Hypothalamus (tissue), 51 donors: ENCODE measurements at places on chromosomes 4 and X.

- DNase-seq: no peak
Observed at GRCh38 chr4:102757681-102758080, 3.1 kb downstream of the MANBA start.

GRCh38 chrX:31653422-31653821 is 581.6 kb upstream of the FTHL17 start:
- no peak for DNase-seq

GRCh38 chr4:65845199-65845773 is 175.0 kb upstream of the EPHA5 start:
- no peak for DNase-seq

- no peak for DNase-seq
Observed at GRCh38 chr4:10104211-10104990, 12.2 kb downstream of the WDR1 start.

DNA sequence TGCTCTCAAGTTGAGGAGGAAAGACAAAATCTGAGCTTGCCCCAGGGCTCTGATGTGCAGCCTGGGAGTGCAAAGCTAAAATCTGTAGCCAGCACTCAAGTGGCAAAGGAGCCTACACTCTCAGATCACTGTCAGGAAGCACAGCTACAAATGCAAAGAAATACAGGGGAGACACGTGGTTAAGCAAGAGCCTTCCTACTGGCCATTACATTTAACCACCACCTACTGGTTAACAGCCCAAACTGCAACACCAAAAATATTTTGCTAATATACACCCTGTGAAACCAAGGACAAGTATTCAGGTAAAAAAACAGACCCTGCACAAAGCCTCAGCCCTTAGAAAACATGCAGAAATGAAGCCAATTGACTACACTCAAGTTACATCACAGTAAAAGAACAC is 170.4 kb upstream of the FGF16 start:
- DNase-seq: no peak

DNA sequence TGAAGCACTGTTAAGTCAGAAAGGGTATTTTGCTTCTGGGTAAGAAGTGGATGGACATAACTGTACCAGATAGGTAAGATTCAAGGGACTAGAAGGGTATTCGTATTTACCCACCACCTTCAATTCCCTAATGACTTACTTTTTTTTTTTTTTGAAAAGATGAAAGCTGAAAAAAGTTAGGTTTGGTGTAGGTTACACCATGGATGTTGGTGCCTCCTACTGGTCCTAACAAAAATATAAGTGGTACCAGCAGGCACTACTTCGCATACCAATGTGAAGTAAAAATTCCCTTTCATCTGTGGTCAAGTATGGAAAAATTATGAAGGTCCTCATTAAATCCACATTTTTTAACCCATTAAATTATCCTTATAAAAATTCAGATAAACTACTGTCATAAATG is 7.2 kb downstream of the ANKRD17 start:
- no peak for DNase-seq

DNA sequence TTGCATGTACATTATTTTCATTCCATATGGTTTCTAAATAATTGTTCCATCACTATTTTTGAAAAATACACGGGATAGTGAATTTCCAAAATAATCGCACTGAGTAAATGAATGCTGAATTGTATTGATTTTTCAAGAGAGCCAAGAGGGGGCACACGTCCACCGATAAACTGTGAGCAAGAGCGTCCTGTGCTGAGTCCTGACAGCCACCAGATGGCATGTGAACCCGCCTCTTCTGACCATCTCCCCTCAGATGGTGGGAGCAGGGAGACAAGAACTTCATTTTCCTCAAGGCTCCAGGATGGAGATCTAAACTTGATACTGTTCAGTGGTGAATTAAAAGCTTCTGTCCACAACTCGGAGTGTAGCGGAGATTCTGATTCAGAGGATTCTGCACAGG is 30.6 kb upstream of the IL9R start:
- DNase-seq: no peak

- DNase-seq: no peak
Observed at GRCh38 chr4:3243136-3243780, 5.7 kb upstream of the MSANTD1 start.

GRCh38 chrX:16394290-16394689 is 227.0 kb downstream of the MAGEB17 start:
- no peak for DNase-seq

DNA sequence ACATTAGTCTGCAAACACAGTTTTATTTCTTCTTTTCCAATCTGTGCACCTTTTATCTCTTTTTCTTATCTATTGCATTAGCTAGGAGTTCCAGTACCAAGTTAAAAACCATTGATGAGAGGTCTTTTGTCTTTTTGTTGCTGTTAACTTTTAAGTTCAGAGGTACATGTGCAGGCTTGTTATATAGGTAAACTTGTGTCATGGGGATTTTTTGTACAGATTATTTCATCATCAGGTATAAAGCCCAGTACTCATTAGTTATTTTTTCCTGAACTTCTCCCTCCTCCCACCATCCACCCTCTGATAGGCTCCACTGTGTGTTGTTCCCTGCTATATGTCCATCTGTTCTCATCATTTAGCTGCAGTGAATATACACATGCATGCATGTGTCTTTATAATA is 349.9 kb downstream of the PDHA2 start:
- no peak for DNase-seq

DNA sequence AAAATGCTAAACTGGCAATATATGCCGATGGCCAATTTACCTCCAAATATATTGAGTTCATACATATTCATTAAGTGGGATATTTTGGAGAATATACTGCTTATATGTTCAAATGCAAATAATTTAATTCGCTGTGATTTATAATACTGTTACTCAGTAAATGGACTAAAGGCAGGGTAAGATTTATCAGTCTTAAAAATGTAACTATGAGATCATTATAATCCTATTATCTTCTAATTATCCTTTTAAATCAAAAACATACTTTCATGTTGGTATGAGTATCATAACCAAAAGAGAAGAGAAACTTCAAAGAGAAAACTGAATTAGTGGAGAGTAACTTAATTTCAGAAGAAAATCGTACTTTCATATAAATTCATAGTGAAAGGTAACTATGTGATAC is 44.6 kb downstream of the FAT4 start:
- no peak for DNase-seq

GRCh38 chr4:187541666-187542065 is 453.9 kb upstream of the ZFP42 start:
- no peak for DNase-seq

DNA sequence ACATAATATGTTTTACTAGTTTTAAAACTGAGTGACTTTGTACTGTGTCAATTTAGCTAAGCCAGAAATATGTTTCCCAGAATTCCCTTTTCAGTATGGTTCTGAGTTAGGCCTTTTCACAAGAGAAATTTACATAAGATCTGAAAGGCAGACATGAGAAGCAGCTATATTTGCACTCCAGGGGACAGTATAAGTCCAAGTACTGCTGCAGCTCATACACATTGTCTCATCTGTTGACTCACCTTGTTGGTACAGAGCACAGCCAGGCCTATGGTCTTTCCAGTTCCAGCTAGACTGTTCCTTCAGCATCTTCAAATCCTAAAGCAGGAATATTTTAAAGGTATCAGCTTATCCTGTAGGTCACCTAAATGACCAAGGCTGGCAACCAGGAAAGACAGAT is 53.5 kb downstream of the BMP3 start:
- no peak for DNase-seq

DNA sequence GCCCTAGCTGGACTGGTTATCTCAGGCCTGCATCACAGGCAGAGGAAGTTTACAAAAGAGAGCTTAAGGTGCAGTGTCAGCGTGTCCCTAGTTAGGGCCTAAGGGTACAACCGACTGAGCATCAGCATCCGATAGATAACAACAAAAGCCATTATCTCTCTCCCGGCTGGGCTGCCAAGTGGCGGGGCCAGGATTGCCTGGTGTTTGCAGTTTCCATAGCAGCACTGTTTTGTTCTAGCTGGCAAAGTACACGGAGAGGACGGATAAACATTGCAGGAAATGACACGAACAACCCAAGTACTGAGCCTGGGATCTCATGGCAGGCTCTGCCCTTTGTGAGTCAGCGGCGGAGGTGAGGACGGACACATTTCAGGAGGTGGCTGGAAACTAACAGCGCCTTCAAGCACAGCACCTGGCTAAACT is 104.7 kb upstream of the NOCT start:
- peak; percentile 44 for DNase-seq

DNA sequence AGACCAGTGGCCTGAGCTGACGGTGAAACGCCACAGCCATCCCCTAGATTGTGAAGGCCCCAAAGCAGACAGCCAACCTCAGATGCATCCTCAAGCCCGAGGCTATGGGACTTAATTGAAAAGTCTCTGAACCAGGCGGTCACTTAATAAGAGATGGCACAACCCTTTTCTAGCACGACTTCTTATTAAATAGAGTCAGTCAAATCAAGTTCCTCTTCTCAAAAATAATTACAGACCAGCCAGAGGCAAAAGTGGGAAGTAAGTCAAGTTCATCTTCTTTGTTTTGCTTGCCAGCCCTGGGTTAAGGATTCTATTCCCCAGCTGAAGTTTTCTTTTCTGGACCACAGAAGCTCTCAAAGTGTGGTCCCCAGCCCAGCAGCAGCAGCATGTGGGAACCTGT is 9.7 kb upstream of the SH3KBP1 start:
- no peak for DNase-seq

DNA sequence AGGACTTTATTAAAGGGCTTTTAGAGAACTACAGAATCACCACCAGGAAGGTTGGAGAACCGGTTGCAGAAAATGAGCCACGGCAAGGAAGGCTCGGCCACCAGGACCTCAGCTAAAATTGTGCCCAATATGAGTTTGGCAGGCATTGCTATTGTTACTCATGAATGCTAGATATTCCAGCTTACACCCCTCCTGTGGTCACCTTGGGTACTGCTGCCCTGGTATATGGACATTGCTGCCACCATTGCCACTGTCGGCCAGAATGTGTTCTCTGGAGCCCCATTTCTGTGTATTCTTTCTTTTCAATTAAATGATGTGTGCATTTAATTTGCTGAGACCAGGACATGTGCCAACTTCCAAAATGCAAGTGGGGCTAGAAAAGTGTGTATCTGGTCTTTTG is 626.7 kb upstream of the BOD1L1 start:
- no peak for DNase-seq

- DNase-seq: no peak
Observed at GRCh38 chr4:75715105-75715799, 9.1 kb upstream of the USO1 start.

- DNase-seq: no peak
Observed at GRCh38 chrX:12419591-12419990, 281.3 kb downstream of the FRMPD4 start.

DNA sequence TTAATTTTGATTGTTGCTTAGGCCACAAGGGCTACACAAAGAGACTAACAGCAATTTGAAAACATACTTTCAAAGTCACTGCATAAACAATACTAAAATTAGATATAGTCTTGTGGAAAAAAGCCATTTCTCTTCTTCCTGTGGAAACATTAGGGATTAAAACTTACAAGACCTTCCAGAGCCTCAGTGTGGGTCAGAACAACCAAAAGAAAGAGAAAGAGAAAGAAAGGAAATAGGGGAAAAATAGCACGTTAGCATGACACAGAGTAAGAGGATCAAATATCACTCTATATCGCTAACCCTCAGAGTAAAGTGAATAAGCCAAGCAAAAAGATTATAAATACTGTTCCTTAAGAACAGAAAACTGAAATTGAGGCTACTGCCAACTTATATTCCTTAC is 127.8 kb upstream of the DIAPH2 start:
- no peak for DNase-seq

GRCh38 chr4:128871948-128872347 is 62.4 kb downstream of the JADE1 start:
- no peak for DNase-seq

GRCh38 chrX:119647552-119648420 is 41.6 kb upstream of the NKRF start:
- no peak for DNase-seq

- no peak for DNase-seq
Observed at GRCh38 chr4:5200513-5200912, 149.2 kb downstream of the STK32B start.

- DNase-seq: no peak
Observed at GRCh38 chr4:150867148-150867547, 147.9 kb downstream of the LRBA start.

GRCh38 chr4:180766944-180767729 is 1476.1 kb upstream of the TENM3 start:
- no peak for DNase-seq

- DNase-seq: no peak
Observed at GRCh38 chrX:39820938-39821708, 276.6 kb downstream of the BCOR start.

GRCh38 chrX:74521961-74522751 is 92.3 kb downstream of the RLIM start:
- no peak for DNase-seq

- no peak for DNase-seq
Observed at GRCh38 chr4:181949704-181950312, 293.4 kb upstream of the TENM3 start.

- DNase-seq: no peak
Observed at GRCh38 chr4:107153956-107154355, 117.8 kb upstream of the DKK2 start.

DNA sequence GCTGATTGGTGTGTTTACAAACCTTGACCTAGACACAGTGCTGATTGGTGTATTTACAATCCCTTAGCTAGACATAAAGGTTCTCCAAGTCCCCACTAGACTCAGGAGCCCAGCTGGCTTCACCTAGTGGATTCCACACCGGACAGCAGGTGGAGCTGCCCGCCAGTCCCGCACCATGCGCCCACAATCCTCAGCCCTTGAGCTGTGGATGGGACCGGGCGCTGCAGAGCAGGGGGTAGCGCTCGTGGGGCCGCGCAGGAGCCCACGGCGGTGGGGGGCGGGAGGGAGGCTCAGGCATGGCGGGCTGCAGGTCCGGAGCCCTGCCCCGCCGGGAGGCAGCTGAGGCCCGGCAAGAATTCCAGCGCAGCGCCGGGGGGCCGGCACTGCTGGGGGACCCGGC is 30.7 kb downstream of the MEPE start:
- DNase-seq: no peak

DNA sequence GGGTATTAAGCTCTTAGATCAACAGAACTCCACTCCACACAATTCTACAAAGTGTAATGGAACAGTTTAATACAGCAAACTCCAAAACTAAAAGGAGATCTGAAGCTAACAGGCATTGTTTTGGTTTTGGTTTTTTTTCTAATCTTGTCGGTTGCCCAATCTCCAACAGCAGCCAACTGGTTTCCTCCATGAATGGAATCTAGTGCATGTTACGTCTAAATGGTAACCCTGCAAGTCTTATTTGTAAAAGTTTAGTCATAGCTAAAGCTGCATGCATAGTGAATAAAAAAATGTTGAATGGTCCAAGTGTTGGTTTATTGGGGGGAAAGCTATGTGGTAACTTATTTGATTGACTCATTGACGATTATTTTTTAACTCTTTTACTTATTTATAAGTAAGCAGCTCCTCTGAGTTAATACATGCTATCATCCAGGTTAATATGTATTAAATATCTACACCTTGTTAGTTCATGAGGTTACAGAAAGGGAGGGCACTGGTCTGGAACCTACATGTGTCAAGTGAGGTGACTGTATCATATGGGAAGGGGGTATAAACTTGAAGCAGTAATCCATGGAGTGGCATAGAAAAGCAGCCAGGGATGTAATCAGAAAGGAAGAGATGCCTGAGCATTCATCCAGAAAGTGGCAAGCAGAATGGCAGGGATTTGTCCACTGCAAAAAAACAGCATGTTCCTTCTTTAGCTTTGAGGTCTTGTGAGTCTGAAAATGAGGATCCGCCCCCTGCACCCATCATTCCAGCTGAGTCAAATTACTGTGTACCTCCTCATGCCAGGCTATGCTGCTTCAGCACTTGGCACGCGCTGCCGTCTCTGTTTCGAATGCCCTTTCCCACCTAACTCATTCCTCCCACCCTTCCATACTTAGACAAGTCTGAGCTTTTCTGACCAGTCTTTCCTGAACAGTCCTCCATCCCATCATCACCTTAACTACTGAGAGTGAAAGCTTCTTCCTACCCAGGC is 81.7 kb downstream of the PDGFC start:
- DNase-seq: no peak
